ENCODE measurements at places on chromosomes 13 and 19.

DNA sequence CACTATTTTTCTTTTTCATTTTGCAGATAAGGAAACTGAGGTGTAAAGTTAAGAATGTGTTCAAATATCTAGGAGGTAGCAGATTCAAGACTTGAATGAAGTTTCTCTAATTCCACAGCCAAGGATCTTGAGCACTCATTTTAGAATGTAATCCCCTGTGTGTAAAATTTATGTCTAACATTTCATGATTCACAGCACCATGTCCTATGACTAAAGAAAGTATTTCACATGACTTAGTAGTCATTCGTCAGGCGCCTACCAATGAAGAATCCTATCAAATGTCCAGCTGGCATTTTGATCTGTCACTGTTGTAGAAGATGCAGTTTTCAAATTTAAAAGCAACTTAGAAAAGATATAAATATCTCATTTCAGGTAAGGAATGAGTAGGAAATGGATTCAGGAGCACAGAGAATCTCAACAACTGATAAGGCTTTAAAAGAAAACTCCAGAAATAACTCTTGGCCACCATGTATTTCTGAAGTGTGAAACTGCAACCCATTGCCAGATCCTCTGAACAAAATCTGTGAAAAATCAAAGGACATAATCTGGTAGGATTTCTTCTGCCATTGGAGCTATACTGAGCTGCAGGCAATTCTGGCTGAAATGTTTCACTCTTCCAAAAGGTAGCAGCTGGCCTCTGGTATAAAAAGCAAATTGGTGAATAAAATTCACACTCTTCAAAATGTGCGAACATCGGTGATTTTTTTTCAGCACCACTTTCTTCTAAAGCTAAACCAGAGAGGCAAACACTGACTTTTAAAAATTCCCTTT, 92.2 kb downstream of the DCLK1 start:
- DNase-seq = no peak

DNA sequence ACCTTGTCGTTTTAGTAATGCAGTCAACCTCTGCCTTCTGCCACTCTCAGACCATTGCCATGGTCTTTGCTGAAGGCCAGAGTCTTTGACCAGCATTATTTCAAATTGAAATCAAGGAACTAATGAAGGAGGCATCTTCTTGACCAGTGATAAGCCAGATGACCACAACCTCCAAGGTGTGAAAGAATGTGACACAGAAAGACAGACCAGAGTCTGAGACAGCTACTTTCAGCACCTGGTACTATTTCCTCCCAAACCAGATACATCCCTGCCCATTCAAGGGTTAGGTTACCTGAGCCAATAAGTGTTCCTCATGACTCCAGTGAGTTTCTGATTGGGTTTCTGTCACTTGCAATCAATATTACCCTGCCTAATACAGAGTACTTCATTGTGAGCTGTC, 20.3 kb upstream of the RNASEH2B start:
- no peak for DNase-seq

DNA sequence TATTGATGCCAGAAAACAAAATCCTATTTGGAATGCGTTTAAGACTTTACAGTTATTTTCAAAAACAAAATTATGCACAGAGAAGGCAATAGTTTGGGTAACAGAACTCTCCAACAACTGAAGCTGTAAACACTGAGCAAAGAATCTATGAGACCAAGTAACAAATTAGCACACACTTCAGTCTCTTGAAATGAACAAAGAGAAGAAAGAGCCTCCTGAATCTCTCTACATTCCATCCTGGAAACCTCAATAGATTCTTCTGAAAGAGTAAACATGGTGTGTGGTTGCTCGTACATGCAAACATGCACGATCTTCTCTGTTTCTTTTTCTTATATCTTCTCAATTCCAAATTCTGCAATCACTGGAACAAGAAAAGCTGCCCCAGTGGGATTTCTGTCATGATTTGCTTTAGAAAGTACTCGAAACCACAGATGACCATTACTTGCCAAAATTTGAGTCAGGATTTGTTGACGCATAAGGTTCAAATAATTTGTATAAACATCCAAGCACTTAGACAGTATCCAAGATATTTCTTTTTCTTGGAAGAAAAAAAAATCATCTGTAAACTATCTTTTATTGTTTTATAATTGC, 137.9 kb upstream of the DACH1 start:
- no peak for DNase-seq

- no peak for DNase-seq
Observed at GRCh38 chr19:4991996-4992698, 23.2 kb downstream of the KDM4B start.

GRCh38 chr13:87235621-87236020, 435.6 kb upstream of the SLITRK5 start:
- DNase-seq = no peak

GRCh38 chr13:20828539-20829364, 55.0 kb upstream of the EEF1AKMT1 start:
- DNase-seq = no peak

- no peak for DNase-seq
Observed at GRCh38 chr19:35551091-35551810, 5.8 kb downstream of the TMEM147 start.

DNA sequence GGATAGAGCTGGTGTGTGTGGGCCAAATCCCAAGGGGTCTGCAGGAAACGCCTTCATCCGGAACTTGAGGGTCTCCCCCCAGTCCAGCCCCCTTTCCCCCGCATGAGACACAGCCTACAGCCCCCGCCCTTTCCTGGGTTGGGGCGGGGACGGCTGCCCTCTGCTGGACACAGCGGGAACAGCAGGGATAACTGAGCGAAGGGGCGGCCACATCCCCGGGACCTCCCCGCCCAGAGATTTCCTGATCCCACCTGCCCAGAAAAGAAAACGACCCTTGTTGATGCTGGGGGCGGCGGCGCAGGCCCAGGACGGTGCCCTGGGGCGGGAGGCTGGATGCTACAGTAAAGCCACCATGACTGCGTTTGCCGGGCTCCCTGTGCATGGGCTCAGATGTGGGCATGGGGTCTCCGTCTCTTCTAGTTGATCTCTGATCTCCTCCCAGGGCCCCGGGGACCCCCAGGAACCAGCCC, 14.2 kb downstream of the ONECUT3 start:
- no peak for DNase-seq

- DNase-seq = no peak
Observed at GRCh38 chr13:108315991-108316390, 46.5 kb downstream of the TNFSF13B start.

DNA sequence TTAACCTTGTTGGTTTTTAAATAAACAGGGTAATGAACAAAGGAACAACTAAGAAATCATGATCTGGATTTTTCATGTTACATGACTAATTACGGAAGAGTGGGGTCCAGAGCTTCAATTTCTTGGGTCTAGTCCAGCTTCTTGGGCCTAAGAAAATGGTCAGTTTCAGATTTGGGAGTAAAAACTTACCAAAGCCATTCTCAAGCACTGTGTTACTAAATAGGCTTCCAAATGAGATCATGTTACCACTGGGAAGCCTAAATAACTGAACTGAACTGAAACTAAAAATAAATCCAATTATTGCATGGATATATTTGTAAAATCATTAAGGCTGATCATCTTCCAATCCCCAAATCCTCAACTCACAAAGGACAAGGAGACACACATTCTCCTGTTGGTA, 13.9 kb downstream of the TBC1D4 start:
- DNase-seq = no peak

DNA sequence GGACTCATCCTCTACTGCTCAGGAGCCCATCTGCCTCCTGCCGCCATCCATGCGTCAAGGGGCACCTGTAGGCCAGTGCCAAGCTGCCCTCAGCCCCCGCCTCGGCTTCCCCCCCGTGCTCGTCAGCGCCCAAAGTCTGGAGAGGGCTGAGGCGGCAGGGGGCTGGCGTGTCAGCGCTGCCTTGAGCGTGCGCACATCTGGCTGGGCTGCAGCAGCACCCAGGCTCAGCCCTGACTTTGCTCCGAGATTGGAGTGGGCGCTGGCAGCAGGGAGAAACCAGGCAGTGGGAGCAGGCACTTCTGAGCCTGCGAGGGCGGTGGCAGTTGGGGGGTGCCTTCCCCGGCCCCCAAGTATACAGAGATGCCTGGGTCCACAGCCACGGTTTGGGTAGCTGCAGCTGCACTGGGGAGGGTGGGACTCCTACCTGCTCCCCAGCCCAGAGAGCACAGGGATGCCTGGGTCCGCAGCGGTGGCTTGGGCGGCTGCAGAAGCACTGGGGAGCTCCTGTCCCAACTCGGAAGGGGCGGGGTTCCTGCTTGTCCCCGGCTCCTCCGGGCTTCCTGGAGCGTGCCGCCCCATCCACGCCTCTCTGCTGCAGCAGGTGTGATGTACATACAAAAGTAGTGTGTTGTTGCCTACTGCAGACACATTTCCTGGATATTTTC, 44.8 kb upstream of the LPAR6 start:
- DNase-seq = no peak

DNA sequence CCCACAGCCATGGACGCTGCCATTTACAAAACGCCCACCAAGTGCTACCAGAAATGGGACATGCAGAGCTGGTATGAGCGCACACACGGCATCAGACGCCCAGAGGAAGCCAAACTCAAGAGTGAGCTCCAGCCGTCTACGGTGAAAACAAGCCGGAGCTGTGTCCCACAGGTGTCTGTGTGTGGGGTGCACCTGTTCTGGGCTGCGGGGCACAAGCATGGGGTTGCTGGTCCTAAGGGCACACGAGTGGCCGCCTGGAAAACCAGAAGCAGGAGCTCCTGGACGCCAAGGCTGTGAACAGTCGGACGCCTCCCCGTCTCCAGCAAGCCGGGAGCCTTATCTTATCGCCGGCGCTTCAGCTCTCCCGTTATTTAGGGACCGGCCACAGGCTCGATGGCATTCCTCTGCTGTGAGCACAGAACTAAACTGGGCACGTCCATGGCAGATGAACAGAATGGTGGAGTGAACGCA, 1.3 kb downstream of the ADPRHL1 start:
- no peak for DNase-seq

GRCh38 chr13:111597191-111597611, 276.8 kb downstream of the TEX29 start:
- DNase-seq = no peak

- DNase-seq = no peak
Observed at GRCh38 chr13:110731072-110731471, 17.6 kb downstream of the ING1 start.

- DNase-seq = no peak
Observed at GRCh38 chr13:51619614-51620013, 35.4 kb downstream of the WDFY2 start.

GRCh38 chr19:2180881-2181632, 17.3 kb downstream of the DOT1L start:
- DNase-seq = no peak

DNA sequence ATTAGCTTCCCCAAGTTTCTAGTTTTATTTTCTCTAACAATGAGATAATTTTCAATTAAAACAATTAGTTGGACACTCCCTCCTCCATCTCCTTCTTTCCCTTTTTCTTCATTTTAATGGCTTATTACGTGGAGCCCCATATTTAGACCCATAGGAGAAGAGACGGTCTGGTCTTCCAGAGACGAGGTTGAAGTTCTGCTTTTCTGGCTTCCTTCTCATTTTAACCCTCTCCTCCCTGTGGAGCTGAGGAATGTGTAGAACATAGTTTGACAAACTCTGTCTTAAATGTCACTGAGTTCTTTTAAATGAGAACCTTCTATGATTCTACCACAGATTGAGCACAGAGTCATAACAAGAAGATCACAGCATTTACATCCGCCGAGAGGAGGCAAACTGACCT, 86.8 kb downstream of the EDNRB start:
- DNase-seq = no peak

DNA sequence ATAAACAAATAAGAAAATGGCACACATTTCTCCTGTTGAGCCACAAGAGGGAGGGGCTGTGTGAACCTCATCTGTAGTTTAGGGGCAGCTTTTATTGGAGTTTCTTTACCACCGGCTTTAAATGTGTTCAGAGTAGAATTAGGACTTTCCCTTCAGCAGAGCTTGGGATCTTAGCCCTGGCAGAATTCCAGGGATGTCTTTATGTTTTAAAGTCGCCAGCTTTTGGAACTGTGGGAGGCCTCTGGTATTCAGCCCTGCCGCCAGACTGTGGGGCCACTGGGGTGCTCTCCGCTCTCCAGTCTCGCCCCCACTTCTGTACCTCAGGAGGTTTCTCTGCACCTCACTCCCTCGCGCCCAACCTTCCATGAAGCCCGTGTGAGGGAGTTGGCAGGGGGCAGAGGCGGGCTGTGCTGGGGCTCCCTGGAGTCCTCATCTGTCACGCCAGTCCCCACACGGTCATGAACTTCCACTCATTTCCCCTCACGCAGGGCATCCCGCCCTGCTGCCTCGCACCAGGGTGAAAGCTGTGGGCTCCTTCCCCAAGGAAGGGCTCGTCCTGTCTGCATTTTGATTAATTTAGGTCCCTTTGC, 31.5 kb downstream of the CCDC8 start:
- DNase-seq = no peak

DNA sequence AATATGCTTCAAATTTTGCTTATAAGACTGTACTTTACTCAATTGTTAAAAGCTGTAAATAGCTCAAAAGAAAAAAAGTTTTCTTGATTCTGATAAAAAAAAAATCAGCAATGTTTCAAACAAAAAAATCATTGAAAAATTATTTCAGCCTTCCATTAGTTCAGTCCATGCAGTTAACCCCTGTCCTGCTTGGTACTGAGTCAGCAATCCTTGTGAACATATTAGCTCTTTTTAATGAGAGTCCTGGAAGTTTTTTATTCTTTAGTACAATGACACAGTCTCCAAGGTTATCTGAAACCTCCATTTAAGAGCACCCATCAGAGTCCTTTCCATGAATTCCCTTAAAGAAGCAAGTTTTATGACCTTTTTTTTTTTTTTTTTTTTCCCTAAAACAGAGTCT, 21.4 kb upstream of the KBTBD6 start:
- DNase-seq = no peak

GRCh38 chr19:49599378-49600295, 8.7 kb downstream of the PRR12 start:
- DNase-seq = no peak

DNA sequence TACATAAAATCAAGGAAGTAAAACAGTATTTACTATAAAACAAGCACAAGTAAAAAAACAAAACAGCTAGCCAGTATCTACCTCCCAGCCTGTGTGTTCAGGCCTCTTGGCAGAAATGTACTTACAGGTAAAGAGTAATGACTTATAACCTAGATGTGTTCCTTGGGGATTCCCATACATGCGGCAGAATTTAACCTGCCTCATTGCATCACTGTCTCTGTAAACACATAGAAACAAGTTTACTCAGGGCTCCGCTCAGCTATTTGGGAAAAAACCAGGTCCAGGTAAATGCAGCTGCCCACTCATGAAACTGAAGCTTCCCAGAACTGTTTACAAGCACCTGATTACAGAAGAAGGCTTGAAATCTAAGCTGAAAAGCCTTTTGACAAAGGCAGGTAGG, 50.7 kb upstream of the SERP2 start:
- no peak for DNase-seq
